Hematopoietic multipotent progenitor cell treated with erythropoietin and hydrocortisone succinate and interleukin-3 and kit ligand, for 8 days (in vitro differentiated cells): ENCODE measurements at places on chromosomes 13 and 19.

DNA sequence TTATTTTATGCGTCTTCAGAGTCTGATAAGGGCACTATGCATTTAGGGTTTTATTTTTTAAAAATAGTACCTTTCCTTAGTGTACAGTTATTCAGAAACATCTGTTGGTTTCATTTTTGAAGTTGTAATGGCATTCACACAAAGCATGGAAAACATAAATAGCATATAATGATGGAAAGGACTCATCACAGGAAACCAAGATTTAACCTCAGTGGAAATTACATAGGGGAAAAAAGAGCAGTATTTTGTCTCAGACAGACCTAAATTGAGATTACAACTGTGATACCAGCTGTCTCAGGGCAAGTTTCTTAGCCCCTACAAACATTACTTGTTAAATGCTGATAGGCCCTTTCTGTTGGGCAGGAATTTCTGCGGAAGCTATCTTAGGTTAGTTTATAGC lies 57.2 kb downstream of the NHLRC3 start:
- DNase-seq: no peak

DNA sequence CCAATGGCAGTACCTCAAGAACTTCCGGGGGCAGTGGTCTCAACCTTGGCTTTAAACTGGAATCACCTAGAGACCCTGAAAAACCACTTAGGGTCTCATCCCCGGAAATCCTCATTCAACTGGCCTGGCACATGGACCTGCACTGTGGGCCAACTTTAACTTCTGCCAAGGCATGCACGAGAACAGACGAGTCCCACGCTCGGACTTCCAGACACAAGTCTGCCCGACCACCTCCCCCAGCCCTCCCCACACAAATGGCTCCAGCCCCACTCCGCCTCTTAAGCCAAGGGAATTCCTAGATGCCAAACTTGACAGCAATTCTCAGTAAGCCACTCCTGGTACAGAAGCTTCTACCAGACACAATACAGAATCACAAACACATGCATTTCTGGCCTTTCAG lies 114.0 kb downstream of the STK24 start:
- DNase-seq: no peak

DNA sequence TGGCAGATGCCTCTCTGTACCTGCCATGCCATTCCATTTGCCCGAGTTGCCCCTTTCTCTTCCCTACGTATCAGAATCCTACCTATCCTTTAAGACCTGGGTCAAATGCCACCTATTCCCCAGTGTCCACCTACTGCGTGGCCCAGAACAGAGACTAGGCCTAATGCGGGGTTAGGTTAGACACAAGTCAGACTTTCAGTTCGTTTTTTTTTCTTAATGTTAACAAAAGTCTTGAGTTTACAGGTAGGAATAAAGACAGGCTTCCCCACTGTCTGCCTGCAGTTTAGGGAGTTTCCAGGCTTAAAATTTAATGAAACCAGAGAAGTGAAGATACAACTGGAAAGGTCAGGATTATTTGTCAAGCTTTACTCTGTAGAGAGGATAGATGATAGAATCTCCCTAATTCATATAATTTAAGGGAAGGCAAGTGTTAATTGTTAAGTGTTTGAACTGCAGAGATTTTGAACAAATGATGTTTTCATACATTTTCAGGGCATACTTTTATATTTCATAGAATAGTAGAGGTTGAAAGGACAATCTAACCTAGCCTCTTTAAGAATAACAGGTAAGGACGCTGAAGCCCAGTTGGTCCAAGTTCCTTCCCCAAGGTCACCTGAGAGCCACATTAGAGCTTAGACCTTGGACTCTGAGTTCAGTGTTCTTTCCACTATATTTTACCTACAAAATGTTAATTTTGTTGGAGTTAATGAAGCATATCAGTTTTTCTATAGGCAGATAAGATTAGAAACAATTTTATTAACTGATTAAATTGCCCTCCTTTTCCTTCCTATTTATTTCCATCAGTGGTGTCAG lies 35.8 kb downstream of the FRY start:
- no peak for DNase-seq

DNA sequence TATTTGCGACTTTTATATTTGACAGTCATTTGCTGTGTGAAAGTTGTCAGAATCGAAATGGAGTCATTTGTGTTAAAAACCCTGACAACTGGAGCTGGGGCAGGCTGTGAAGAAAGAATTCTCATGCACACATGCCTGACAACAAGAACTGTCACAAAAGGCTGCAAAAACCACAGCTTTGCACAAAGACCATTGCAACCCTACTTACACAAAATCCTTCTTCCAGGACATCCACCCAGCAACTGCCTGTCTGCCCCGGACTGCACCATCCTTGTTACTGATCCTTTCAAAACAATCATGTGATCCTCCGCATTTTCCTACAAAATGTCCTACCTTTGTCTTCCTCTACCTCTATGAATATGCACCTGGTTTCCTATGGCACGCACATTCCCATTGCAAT lies 66.8 kb upstream of the IRS2 start:
- DNase-seq: no peak

GRCh38 chr13:20294497-20294896 lies 62.4 kb upstream of the GJB6 start:
- DNase-seq: no peak

GRCh38 chr13:105276571-105276970 lies 1258.9 kb downstream of the EFNB2 start:
- DNase-seq: no peak

GRCh38 chr13:83827338-83827737 lies 54.9 kb downstream of the SLITRK1 start:
- no peak for DNase-seq

DNA sequence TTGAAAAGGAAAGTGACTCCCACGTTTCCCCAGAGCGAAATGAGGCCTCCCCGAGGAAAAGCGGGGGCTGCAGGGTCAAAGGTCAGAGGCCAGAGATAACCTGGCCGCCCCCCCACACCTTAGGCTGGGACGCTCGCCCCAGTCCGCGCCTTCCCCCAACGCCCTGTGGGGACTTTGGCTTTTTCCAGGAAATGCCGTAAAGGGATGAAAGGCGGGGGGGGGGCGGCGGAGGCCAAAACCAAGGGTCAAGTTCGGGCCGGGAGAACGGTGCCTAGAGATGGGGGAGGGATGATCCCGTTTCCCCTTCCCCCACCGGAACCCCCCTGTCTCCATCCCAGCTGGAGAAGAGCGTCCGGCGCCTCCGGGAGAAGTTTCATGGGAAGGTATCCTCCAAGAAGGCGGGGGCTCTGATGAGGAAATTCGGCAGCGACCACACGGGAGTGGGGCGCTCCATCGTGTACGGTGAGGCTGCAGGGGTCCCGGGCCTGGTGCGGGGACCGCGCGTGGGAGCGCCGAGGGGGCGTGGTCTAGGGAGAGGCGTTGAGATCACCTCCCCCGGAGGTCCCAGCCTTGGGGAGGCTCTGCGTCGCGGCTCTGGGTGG lies 575 bp downstream of the SHFL start:
- no peak for DNase-seq

GRCh38 chr13:107367258-107367657 lies 799.3 kb upstream of the ARGLU1 start:
- no peak for DNase-seq

GRCh38 chr19:39870171-39870971 lies 24.2 kb upstream of the FBL start:
- DNase-seq: no peak

- no peak for DNase-seq
Observed at GRCh38 chr19:56765137-56765536, 75.4 kb downstream of the PEG3 start.

GRCh38 chr19:31066385-31066784 lies 282.9 kb downstream of the TSHZ3 start:
- no peak for DNase-seq

- DNase-seq: no peak
Observed at GRCh38 chr13:73168953-73169401, 110.2 kb downstream of the KLF5 start.

- peak; percentile 8 for DNase-seq
Observed at GRCh38 chr19:17419154-17419620, 660 bp upstream of the MVB12A start.

- DNase-seq: no peak
Observed at GRCh38 chr19:16698914-16699313, 20.7 kb upstream of the NWD1 start.

- no peak for DNase-seq
Observed at GRCh38 chr13:25170554-25171111, 1.5 kb downstream of the AMER2 start.

- peak; percentile 48 for DNase-seq
Observed at GRCh38 chr19:15666883-15667282, 6.0 kb upstream of the CYP4F12 start.

DNA sequence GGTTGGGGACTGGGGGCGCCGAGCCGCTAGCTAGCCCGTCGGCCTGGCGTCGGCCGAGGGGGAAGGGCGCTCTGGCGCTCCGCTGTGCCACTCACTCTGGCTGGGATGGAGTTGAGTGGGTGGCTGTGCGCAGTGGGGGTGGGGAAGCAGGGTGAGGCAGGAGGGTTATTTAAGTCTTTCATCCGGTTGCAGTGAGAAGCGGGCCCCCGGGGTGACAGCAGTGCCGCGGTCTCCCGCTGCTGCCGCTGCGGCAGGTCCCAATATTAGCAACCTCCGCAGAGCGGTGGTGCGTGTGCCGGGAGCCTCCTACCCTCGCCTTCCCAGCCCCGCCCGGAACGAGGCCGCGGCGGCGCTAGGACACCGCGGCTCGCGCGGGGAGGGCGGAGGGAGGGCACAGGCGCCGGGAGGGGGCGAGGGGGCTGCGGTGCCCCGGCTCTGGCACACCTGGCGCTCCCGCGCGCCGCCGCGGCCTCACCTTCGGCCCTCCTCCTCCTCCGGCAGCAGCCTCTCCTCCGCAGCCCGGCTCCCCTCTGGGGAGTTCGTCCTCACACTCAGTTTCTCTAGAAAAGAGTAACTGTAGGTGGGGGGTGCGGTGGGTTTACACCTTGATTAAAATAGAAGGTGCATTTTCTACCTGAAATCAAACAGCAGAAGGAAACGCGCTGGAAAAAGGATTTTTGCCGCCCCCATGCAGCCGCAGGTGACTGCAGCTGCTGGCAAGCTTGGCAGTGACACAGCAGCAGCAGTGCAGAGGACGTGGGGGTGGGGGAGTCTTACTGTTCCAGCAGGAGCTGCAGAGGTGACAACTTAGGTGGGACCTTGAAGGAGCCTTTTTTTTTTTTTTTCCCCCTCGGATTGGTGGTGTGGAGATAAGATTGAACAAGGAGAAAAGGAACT lies 4.5 kb downstream of the FGF9 start:
- DNase-seq: no peak
